SW 1271 (cell line): ENCODE measurements at places on chromosomes 16 and 17.

- DNase-seq: no peak
Observed at GRCh38 chr16:593406-593805, 3.5 kb downstream of the RAB40C start.

DNA sequence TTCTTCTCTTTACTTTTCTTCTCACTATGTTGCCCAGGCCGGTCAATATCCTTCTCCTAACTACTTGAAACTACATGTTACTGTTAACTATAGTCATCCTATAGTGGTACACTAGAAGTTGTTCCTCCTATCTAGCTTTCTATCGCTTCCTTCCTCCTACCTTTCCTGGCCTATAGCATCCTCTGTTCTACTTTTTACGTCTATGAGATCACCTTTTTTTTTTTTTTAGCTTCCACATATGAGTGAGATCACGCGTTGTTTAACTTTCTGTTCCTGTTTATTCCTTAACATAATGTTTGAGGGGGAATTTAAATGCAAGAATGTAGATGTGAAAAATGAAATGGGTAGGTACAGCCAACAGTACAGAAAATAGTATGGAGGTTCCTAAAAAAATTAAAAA is 30.5 kb upstream of the YPEL2 start:
- no peak for DNase-seq

GRCh38 chr16:11231367-11231970 is 24.5 kb downstream of the SOCS1 start:
- DNase-seq: no peak

DNA sequence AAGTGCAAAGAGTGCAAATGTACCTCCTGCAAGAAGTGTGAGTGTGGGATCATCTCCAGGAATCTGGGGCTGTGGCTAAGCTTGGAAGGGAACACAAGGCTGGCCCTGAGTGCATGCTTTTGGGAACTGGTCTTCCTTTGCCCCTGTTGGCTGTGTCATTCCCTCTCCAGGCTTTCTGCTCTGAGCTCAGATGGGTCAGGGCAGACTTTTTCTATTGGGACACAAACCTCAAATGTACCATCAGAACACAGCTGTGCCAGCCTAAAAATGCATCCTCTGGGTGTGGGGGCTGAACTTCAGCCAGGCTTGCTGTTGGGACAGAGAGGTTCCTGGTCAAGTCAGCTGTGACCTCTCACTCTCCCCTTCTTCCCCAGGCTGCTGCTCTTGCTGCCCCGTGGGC is 914 bp downstream of the MT1B start:
- no peak for DNase-seq

DNA sequence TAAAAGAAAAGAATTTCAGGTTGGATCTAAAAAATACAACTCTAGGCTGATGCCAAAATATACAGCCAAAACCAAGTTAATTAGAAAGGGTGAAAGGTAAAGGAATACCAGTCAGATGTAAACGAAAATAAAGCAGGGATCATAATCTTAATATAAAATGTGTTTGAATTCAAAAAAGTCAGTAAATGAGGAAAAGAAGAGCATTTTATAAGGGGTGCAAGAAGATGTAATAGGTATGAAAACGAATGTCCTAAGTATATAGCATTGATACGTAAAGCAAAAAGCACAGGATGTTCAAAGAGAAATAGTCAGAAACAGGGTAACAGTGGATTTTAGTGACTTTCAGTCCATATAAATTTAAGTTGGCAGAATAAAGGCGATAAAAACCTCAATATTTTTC is 2.5 kb downstream of the OR3A1 start:
- DNase-seq: no peak
